ENCODE measurements at places on chromosomes 2 and 18.

- DNase-seq, result no peak
These were observed 12.6 kb downstream of the TEX51 start for GRCh38 chr2:126911111-126911796.

DNA sequence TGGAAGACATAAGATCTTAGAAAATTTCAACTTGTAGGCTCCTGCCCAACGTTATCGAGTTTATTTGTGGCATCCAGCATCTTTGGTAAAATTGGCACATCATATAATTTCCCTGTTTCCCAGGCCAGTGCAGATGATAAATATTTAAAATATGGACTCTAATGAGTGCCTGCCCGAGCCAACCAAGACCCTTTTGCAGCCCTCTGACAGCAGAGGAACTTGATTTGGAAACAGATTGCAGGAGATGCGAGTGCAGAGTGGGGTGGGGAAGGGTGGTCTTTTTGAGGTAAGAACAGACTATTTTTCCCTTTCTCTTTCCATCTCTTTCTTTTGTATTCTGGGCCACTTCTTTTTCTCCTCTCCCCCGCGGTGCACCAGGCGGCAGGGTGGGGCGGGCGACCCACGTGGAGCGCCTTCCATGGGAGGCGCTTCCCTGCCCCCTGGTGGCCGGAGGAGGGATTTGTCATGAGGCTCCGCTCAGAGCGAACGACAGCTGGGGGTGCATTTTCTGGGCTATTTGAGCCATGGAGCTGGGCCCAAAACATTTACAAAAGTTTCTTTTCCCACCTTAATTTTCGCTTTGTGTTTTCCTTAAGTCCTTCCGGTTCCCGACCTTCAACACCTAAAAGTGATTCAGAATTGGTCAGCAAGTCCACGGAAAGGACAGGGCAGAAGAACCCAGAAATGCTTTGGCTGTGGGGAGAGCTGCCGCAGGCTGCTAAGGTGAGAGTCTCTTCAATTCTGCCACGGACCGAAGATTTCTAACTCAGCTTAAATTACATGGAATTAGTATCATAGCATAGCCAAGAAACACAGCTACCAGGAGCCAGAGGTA is 32.7 kb downstream of the LPIN1 start:
- peak; percentile 81 for DNase-seq

DNA sequence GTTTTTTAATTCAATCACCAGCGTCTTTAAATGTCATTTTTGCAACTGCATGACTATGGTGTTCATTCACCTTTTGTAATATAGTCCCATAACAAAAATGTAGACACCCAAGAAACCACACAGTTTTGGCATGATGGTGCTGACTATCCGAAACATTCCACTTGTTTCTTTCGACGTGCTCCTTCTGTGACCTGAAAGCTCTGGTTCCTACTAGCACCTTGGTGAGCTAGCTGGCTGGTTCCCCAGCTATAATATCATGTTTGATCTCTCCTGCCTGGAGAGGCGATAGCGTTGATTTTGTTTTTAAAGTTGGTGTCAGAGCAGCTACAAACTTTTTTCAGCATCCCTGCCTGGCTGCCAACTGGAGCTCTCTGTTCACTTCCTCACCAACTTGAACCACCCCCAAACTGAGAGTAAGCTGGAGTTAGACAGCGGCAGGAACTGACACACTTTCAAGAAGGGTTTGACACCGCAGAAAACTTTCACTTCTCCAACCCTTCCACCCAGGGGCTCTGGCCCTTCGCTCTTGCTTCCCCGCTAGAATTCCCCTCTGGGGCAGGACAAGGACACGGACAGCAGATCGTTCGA is 1.1 kb downstream of the ATAD2B start:
- peak; percentile 69 for DNase-seq

DNA sequence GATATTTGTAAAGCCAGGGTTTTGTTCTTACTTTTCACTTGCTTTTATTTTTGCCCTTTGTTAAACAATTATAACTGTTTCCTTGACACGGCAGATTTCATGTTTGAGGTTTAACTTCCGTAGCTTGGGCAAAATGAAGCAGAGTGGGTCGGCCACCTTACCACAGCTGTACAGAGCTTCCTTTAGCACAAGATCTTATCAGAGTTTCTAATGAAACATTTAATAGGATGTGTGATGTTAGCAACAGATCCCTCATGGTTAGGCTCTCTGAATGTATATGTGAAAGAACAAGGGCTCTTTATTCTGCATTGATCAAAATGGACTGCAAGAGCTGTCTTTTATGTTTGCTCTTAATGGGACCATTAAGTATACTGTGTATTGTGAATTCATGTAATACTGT is 22.3 kb downstream of the RNF125 start:
- DNase-seq, result peak; percentile 88

DNA sequence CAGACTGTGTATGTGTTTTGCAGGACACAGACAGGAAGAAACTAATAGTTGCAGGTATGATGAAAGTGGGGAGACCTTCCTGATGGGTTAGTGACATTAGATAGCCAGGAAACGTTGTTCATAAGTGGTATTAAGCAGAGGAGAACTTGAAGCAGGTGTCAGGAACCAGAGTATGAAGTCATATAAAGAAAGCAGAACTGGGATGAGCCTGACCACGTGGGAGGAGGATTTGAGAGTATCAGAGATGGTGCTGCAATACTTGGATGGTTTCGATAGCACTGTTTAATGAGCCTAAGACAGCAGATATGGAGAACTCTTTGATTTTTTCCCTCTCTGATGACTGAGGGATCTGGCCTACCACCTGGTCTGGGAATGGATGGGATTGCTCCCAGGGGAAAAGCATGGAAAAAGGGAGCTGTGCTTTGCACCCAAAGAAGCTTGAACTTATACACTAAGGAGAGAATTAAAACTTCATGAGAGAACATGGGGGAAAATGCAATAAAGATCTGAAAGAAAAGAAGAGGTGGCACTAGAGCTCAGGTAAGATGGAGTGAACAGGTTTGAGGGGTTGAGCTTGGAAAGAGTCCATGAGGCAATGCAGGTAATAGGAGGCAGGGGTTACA is 226.0 kb upstream of the LRRTM1 start:
- no peak for DNase-seq

- DNase-seq, result no peak
These were observed 2.3 kb downstream of the GPR155 start for GRCh38 chr2:174484573-174484972.

DNA sequence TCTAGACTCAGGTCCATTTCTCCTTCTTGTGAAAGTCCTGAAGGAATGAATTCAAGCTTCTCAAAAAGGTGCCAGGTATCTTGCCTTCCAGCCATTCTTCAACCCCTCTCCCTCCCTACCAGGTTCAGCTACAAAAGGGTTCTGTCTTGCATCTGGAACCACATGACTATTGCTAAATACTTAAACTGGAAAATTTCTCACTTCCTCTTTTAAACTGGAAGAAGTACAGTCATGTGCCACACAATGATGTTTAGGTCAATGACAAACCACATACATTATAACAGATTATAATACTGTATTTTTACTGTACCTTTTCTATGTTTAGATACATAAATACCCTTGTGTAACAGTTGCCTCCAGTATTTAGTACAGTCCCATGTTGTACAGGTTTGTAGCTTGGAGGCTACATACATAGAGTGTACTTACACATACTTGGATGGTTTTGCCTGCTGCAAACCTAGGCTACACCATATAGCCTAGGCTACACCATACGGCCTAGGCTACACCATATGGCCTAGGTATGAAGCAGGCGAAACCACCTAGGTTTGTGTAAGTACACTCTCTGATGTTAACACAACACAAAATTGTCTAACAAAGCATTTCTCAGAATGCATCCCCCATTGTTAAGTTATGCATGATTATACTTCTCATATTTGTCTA is 142.0 kb upstream of the DNMT3A start:
- peak; percentile 38 for DNase-seq

- DNase-seq, result no peak
These were observed 31.6 kb downstream of the INSIG2 start for GRCh38 chr2:118119761-118120400.

DNA sequence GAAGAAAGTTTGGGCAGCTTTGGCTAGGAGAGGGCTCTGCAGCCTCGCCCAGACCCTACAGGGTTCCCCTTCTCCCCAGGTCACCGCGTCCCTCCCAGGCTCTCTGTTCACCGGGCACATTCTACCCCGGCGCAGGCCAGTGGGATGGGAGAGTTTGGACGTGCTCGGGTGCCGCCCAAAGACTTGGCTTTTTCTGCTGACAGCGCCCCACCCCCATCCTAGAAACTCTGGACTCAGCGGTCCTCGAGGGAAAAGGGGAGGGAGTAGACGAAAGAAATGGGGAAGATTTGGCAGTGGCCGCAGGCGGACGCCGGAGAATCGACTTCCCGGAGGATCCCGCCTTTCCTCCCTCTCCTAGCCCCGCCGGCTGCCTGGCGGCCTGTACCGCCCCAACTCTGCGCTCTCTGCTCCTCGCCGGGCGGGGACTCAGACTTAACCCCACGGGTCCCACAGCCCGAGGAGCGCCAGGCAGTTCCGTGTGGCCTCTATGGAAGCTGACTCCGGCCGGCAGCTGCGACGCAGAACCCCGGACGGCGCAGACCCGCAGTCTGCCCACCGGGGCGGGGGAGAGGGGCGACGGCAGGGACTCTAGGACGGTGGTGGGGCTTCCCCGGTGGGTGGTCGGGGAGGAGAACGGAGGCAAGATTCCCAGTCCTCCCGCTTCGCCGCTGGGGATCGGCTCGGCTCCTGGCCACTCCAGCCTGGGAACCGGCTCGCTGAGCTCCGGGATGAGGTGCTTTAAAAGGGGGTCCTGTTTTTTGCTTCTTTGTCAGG is 863 bp upstream of the SIX2 start:
- DNase-seq, result no peak

DNA sequence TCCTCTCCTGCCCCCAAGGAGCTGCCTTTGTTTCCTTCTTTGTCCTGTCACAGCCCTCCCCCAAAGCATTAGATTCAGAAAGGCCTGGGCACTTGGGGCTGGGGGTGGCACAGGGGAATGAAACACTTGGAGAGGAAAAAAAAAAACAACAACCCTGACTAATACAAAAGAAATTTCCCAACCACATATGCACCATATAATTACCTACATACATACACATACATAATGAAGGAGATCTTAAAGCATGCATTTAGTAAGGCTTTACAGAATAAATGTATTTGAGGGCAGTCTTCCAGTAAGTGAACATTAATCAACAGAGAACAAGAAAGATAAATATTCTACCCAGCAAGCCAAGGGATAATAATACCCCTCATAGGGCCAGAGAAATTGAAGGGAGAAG is 70.0 kb upstream of the PPP1CB start:
- DNase-seq, result no peak

DNA sequence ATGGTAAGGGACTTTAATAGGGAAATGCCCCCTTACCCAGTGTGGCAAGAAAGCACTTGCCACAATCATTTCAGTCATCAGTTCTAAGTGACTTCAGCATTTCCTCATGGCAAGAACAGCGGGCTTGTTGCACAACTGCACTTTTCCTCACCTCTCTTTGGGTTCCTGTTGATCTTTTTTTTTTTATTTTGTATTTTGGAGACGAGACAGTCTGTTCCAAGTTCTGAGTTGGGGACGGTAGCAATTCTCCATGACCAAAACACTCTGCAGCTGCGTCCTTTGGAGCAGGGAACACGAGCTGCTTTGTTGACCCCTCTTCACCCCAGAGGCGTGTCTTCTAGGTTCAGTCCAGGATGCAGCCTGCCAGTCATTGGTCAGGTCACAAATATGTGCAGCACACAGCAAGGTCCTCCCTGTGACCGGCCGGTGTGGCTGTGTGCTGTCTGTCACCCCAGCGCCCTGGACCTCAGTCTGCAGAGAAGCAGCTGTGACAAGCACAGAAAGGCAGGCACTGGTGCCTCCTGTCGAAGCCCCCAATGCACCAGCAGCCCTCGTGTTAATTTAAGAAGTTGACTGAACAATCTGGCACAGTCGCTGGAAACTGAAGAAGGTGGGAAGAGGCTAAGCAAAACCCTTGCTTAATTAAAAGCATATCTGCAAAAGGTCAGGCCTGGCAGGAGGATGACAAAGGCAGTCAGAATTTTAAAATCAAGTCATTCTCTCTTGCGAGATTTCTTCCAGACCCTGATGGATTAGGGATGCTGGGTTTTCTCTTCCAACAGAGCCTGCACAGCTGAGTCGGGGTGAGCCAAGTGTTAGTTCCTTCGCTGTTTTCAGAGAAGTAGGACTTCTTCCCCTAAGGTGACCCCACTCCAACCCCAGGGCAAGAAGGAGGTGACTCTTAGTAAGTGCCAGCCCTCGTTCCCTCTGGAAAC is 96.7 kb upstream of the COPS8 start:
- DNase-seq, result no peak

DNA sequence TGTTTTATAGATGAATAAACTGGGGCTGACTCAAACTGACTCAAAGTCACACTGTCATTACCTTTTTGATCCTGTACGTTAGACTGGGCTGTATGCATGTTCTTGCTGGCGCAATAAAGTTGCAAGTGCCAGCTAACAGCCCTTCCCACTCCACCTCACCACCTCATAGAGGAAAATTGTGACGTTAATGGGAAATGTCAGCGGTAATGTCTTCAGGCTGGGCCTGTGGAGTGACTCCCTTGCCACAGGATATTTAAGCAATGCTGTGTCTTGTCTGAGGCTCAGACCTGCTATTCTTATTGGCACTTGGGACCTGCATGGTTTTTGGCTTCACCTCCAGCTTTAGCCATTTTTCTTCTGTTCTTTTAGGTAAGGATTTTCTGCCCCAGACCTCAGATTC is 25.2 kb upstream of the CASP10 start:
- DNase-seq, result no peak

DNA sequence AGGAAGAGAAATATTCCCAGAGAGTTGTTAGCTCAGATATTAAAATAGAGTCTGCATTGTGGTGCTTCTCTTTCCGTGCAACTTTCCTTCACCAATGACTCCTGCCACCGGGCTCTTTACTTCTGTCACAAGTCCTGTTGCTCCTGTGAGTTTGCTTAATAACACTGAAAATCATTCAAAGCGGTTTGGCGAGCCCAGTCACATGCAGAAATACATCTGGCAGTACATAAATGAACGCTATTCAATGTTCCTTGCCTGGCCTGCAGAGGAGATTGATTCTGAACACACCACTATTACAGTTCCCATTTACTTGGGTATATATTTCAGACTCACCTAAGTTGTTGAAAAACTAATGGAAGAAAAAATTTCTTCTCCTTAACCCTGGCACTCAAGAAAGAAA is 276.6 kb downstream of the ZNF521 start:
- no peak for DNase-seq

GRCh38 chr18:63290166-63290820 is 29.3 kb downstream of the BCL2 start:
- no peak for DNase-seq

DNA sequence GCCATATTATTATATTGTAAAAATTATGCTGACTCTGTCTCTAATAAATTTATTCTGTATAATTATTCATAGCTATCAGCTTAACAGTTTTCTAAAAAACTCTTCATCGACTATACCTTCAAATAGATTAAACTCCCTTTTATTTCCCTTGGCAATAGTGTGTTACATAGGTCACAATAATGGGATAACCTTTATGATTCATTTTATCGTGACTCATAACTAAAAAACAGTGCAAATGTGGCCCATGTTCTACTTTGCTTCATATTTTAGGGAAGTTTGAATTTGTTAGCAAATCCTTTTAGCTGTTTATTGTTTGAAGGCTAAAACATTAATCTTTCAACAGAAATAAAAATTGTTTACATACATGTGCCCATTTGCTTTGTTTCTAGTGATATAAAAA is 783.2 kb upstream of the CDH2 start:
- DNase-seq, result no peak

Data from common myeloid progenitor, CD34-positive (primary cell).